ENCODE measurements at places on chromosomes 12 and 14.

DNA sequence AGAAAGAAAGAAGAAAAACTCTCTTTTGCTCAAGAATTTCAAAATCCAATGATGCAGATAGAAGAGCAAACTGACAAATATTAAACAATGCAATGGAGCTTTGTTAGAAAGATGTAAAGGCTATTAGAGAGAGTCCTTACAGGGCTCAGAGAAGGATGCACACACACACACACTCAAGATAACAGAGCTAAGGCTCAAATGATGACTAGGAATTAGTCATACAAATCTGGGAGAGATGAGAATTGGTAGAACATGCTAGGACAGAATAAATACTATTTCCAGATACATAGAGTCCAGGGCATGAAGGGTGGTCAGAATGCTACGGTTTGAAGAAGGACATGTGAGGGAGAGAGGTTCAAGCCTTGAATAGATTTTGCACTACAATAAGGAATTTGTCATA lies 650.1 kb upstream of the MDGA2 start:
- no peak for DNase-seq
- no peaks in the 10 kb centered on the region for H3K36me3 ChIP-seq
- no peak overlapping the region for H3K27ac ChIP-seq

DNA sequence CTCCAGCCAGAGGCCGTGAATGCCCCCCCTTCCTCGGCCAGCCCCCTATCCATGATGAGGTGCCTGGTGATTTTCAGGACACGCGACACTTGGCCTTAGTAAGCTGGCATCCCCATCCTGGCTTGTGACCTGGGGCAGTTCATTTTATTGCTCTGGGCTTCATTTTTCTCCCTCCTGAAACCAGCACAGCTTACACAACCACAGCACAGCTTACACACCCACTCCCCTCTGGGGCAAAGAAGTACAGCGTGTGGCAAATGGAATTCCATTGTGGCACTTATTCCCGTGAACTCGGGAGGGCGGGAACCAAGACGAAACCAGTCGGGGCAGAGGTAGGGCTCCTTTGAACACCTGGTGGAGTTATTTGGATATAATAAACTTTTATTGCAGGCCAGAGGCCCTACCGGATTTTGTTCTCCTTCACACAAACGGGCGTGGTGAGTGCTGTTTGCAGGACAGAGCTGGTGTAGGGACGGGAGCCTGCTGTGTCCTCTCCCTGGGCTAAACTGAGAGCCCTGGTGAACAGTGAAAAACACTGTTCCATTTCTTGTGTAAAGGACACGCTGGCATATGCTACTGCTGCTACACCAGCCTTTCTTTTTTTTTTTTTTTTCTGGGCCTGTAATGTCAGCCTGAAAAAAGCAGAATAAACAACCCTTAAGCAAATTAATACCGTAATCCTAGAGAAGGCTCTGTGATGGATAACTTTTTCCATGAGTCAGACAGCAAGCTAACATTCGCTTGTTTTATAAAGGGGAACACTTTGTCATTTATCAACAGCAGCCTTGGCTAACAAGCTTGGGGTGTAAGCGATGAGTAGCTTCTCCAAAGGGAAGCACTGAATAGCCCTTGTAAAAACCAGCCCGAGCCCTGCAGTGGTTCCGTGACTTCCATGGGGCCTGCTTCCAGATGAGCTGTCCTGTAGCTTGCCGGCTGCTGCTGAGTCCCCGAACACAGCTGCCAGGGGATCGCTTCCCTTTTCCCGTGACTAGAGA lies 29.3 kb downstream of the CD9 start:
- no peak overlapping the region for H3K27ac ChIP-seq
- DNase-seq = no peak
- no peaks in the 10 kb centered on the region for H3K27me3 ChIP-seq
- no peak overlapping the region for H3K4me3 ChIP-seq
- H3K36me3 ChIP-seq = no peaks in the 10 kb centered on the region

- H3K36me3 ChIP-seq = no peaks in the 10 kb centered on the region
- H3K27me3 ChIP-seq = no peaks in the 10 kb centered on the region
- DNase-seq = no peak
- no peak overlapping the region for H3K27ac ChIP-seq
- H3K4me1 ChIP-seq = no peaks in the 10 kb centered on the region
Observed at GRCh38 chr14:94343238-94344005, 20.3 kb upstream of the SERPINA6 start.

- no peak overlapping the region for H3K27ac ChIP-seq
- no peaks in the 10 kb centered on the region for H3K27me3 ChIP-seq
- no peak for DNase-seq
Observed at GRCh38 chr12:88391556-88391955, 188.7 kb downstream of the KITLG start.

DNA sequence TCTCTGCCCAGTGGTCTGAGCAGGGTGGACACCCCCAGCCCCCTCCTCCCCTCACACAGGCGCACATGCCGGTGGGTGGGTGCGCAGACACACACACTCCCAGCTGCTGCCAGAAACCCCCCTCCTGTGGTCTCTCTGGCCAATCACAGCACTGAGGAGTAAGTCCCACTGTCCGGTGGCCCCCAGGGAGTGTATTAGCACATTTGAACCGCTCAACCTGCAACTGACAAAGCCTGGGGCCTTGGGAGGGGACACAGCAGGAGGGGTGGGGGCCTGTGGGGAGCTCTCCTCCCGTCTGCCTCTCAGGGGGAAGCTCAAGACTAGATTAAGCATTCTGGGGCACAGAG lies 11.7 kb downstream of the FIGNL2 start:
- no peaks in the 10 kb centered on the region for H3K4me1 ChIP-seq
- no peak overlapping the region for H3K4me3 ChIP-seq
- no peaks in the 10 kb centered on the region for H3K36me3 ChIP-seq

DNA sequence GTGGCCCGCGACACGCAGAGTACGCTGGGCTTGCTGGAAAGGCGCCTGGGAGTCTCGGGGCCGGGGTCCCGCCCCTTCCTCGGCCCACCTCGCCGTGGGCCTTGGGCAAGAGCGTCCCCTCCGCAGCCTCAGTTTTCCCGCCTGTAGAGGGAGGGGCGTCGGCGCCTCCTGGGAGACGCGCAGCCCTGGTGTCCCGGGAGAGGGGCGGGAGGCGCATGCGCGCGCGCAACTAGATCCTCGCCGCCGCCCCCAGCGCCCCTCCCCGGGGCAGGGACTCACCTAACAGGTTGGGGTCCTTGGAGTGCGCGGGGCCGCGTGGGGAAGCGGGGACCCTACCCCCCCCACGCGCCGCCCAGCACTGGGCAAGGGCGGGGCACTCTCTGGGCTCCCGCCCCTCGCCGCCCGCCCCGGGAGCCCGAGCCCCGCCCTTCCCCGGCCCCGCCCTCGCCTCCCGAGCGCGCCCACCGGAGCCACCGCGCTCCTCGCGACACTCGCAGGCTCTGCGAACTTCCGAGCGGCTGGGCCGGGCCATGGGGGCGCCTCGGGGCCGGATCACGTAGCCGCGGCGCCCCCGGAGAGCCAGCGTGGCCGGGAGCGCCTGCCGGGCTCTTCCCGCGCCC lies at the start of gene KIF26A:
Gene KIF26A, plus strand, starts transcription at position 490 of the 620 bp plus-strand sequence. CDS start 136 bp downstream, outside the sequence.
- no peak for DNase-seq
- H3K27me3 ChIP-seq = no peaks in the 10 kb centered on the region
- H3K36me3 ChIP-seq = no peaks in the 10 kb centered on the region
- H3K27ac ChIP-seq = no peak within 1 kb of the TSS

- no peak overlapping the region for H3K4me3 ChIP-seq
- no peaks in the 10 kb centered on the region for H3K27me3 ChIP-seq
- H3K27ac ChIP-seq = no peak overlapping the region
- H3K36me3 ChIP-seq = no peaks in the 10 kb centered on the region
Observed at GRCh38 chr14:22433069-22433468, 156.0 kb downstream of the DAD1 start.

DNA sequence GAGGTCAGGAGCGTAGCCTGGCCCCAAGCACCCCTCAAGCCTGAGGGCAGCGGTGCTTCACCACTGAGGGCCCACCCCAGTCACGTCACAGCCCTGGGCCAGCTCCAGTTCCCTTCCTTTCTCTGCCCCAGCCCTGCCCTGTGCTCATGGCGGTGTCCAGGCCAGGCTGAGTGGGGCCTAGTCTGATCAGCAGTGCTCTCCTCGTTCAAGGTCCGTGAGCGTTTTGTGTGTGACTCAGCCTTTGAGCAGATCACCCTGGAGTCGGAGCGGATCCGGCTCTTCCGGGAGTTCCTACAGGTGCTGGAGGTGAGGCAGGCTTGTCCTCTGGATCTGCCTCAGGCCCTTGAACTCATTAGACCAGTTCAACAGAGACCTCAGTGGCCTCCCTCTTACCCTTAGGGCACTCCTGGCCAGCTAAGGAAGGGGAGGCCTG lies 19.0 kb downstream of the PRPF40B start:
- no peak overlapping the region for H3K4me3 ChIP-seq
- H3K36me3 ChIP-seq = peaks cover 48% of the 10 kb centered on the region
- no peaks in the 10 kb centered on the region for H3K27me3 ChIP-seq
- DNase-seq = no peak
- peaks cover 10% of the 10 kb centered on the region for H3K4me1 ChIP-seq

Measured in naive thymus-derived CD4-positive, alpha-beta T cell (primary cell).